ENCODE measurements at places on chromosomes 12 and 14. TPM values are rescaled to one million over a fixed set of nuclear protein-coding genes. Genes with fewer than 3 reads are reported as not detected.

DNA sequence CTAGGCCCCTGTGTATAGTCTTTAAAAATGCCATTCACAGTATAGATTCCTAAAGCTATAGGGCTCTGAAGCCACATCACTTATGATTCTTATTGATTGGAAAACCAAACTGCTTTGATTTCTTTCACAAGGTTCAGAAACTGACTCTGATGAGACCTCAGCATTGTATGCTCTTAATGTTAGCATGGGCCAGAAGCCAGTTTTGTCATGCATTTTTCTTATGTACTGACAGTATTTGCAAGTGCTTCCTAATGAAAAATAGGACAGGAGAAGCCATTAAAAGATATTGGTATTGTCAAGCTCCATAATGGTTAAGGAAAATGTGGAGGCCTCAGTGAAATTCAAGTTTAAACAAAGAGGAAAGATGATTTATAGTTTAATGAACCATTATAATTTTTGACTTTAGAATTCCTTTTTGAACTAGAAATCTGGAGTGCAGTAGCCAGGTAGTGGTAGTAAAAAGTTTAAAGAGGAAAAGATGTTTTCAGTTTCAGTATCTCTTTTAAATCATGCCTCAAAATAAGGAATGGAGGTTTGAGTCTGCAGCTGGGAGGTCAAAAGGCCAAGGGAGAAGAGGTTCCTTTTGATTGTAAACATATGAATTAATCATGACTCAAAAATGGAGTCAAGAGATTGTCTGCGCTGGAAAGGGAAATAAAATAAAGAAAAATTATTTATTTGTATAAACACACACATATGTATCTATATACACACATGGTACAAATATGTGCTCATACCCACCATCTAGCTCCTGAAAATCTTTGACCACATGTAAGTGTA lies 388.1 kb upstream of the PRICKLE1 start:
- DNase-seq, result no peak

DNA sequence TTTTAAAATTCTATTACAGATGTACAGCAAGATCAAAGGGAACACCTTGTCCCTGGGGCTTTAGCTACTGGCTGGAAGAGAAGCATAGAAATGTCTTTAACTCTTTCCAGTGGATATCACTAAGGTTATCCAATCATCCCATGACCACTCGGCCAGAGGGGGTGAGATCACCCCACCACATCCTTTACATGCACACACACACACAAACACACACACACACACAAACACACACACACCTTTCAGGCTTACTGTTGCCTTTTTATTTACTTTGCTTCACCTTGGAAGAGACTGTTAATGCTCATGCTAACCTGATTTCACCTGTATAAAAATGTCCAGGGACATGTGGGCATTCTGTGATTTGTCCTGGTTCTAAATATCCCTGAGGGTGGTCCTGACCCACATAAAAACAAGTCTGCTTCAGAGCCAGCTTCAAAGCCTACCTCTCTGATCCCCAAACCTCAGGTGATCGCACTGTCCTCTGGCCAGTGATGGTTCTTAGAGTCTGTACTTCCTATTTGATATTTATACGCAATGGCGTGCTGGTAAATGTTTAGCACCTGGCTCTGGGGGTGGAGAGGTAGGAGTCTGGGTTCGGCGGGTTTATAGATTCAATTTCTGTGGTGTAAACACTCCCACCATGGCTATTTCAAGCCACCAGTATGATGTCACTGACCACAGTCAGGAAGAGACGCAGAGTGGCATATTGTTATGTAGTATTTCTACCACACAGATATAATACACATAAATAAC lies 166.1 kb upstream of the EEA1 start:
- no peak for DNase-seq

- no peak for DNase-seq
These were observed 8.5 kb upstream of the IL26 start for GRCh38 chr12:68234140-68234539.

DNA sequence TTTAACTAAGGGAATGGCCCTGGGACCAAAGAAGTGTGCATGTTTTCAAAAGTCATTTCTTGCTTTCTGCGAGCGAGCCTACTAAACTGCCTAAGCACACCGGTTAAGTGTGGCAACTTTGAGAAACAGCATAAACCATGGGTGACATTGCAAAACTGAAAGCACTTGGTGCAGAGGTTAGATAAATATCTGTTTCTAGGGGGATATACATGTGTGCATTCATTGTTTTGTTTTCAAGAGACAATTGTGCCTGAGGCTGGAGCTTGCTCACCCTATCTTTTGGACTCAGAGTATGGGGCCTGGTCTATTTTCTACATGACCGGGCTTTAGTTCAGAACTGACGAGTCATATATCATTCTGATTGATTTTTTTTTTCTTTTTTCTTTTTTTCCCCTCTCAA lies 923.4 kb downstream of the NRXN3 start:
- DNase-seq, result no peak

DNA sequence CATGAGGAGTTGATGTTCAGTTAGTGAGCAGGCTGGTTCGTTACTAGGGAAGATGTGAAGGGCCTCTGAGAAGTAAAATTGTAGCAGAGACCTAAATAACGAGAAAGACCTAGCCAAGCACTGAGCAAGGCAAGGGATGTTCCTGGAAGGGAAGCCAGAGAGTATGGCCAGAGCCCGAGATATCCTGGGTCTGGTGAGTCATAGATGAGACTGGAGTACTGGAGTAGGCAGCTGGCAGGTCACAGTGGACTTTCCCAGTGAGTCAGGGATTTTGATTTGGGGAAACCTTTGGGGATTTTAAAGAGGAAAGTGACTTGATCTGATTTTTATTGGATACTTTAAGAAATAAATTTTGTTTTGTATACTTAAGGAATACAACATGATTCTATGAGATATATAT lies 369.0 kb downstream of the DIO2 start:
- no peak for DNase-seq

DNA sequence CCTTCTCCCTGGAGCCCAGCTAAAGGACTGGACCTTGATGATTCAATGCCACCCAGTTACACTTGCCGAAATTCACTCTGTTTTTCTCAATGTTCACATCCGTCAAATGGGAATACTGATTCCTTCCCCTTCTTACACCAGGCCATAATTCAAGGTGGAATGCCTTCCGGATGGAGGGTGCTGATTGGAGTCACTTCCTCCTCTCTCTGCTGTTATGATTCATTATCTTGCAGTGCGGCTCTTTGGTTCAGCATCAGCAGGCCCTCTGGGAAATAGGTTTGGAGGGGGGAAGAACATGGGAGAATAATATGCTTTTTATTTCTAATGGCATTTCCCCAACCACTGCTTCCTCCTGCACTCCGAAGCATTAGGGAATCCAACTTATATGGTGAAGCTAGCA lies 390.6 kb upstream of the TBX3 start:
- DNase-seq, result no peak

RNASE1 gene
- polyA plus RNA-seq, result 909 TPM

GRCh38 chr12:1705774-1706631 lies 15.1 kb downstream of the ADIPOR2 start:
- DNase-seq, result no peak

- DNase-seq, result no peak
These were observed 78.7 kb upstream of the PSMC1 start for GRCh38 chr14:90177539-90178189.

GRCh38 chr12:47296828-47297227 lies 217.1 kb upstream of the AMIGO2 start:
- DNase-seq, result no peak

CMA1 gene
- polyA plus RNA-seq, result not detected

DNA sequence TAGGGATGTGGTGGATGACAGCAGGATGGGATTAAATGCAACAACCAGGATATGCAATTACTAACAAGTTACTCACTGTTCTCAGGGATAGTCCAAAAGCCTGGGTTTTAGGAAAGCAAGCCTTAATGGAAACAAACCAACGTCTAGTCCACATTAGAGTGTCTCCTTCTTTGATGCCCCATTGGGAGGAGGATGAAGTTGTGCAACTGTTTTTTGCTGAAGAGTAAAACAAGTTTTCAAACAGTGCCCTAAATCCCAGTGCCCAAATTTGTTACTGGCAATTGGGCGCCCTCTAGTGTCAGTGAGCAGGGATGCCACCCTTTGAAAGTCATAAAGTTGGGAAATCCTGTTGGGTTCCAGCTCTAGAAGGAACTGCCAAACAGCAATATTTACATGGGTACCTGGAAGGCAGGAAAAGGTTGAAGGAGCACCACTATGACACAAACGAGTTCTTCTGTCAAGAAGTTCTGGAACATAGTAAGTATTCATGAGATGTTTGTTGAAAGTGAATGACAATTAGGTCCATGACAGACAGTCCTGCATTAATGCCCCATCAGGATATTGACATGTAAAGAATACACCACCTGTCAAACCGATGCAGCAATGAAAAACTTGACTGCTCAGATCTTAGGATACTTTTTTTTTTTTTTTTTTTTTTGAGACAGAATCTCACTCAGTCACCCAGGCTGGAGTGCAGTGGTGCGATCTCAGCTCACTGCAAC lies 11.1 kb upstream of the DPF3 start:
- peak; percentile 68 for DNase-seq

KLHDC1 gene
- polyA plus RNA-seq, result 0.77 TPM

DNA sequence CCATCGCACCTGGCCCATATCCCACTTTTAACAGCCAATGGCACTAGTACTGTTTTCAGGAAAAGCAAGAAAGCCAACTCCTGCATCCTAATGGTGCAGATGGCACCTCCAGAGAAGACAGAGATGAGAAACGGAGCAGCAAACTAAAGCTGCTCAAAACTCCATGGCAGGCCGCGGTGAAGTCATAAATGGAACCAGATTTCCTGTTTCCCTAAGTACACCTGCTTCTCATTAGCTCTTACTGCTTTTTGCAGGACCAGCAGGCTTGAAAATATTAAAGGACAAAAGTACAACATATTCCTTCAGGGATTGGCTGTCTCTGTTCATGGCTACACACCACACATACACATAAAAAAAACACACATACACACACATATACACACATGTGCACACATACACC lies 36.7 kb upstream of the LGALS3 start:
- no peak for DNase-seq

TEX52 gene
- polyA plus RNA-seq, result not detected

HOXC6 gene
- polyA plus RNA-seq, result 0.57 TPM

OR11H6 gene
- polyA plus RNA-seq, result not detected

DNA sequence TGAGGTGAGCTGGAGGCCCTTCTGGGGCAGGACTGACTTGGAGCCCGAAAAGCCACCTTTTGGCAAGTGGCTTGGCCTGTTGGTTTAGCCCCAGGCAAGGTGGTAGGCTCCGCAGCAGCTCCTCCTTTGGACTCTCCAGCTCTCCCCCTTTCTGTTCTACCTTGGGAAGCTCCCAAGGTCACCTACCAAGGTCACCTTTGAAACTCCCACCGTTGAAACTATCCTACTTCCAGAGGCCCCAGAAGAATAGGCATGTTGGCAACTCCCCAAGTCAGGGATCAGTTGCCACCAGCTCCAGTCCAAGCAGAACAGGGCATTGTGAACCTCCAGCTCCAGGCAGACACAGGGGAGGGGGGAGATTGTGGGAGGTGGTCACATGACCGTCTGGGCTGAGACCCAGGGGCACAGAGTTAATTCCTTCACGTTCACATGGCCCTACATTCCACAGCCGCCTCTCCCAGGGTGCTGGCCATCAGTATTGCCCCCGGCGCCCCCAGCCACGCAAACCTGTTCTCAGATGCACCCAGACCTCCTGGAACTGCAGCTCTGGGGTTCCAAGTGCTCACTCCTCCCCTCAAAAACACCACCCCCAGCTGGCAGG lies 14.4 kb downstream of the IRF2BPL start:
- peak; percentile 32 for DNase-seq

- DNase-seq, result no peak
These were observed 208.1 kb downstream of the PHLDA1 start for GRCh38 chr12:75823475-75823874.

BRF1 gene
- polyA plus RNA-seq, result 18.6 TPM

DNA sequence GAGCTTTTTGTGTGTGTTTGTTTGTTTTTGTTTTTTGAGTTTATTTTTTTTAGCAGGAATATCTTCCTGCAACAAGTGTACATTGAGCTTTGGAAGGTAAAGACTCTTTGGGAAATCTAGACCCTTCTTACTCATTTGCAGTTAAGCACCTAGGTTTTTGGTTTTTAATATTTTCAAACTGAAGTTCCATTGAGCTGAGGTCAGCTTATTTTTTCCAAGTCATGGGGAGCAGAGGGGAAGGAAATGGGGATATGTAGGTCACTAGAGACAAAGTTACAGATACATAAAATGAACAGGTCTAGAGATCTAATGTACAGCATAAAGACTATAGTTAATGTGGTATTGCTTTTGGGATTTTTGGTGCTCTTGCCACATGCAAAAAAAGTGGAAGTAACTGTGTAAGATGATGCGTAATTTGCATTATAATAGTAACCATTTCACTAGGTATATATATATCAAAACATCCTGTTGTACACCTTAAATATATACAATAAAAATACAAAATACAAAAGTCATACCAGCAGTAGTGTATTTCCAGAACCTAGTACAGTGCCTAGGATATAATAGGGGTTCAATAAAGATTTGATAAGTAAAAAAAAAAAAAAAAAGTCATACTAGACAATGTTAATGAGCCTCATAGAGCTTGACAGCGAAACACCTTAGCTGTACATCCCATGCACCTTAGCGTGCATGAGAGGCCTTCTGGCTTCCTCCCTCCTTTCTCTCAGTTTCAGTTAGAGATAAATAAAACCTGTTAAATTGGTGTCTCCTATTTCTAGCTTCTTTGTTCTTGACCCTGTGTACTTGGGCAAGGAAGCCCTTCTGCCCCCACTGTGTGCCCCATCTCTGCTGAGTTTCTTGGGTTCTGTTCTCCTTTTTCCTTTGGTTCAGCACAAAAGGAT lies 22.7 kb downstream of the CGRRF1 start:
- no peak for DNase-seq

DNA sequence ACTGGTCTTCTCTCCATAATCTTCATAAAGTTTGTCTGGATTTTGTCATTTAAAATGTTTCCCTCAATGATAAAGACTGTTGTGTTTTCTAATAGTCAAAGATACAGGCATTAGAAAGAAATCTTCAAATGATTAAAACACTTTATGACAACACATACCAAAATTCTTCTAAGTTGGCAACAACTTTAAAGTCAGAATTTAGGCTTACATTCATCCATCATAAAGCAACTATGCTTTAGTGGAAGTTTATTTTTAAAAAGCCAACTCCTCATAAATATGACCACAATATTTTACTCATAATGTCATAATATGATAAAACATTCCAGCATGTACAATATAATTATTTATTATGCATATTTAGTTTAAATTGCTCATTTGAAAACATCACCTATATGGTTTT lies 17.2 kb upstream of the CCER1 start:
- DNase-seq, result no peak

MPHOSPH9 gene
- 6.4 TPM for polyA plus RNA-seq

DLK1 gene
- not detected for polyA plus RNA-seq

POLE gene
- 27.5 TPM for polyA plus RNA-seq

GRCh38 chr12:131217024-131217586 lies 263.4 kb downstream of the ADGRD1 start:
- DNase-seq, result no peak

GRCh38 chr14:102314242-102315011 lies 5.1 kb upstream of the ZNF839 start:
- peak; percentile 82 for DNase-seq

- DNase-seq, result no peak
These were observed 18.2 kb downstream of the CINP start for GRCh38 chr14:102344485-102344884.
